Activated T-cell treated with anti-CD3 and anti-CD28 coated beads for 1 hour (primary cell): ENCODE measurements at places on chromosomes 5 and 9.

DNA sequence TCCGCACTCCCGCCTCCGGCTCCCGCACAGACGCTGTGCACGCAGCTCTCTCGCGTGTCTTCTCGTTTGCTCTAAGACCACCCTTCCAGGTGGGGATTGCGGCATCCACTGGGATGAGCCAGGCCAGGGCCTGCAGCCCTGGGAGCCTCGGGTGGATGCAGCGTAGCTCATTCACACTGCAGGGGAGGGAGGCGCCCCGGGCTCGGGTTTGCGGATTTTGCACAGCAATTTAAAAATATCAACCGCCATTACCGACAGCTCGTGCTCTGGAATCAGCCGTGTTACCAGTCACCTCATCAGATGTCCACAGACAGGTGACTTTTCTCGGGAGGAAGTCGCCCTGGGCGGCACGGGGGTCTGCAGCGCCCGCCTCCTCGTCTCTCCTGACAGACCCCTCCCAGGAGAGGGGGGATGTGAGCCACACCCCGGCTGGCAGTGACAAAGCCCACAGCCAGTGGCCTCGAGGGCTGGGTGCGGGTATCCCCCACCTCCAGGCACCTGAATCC, 20.8 kb upstream of the SLC6A3 start:
- no peak for DNase-seq

DNA sequence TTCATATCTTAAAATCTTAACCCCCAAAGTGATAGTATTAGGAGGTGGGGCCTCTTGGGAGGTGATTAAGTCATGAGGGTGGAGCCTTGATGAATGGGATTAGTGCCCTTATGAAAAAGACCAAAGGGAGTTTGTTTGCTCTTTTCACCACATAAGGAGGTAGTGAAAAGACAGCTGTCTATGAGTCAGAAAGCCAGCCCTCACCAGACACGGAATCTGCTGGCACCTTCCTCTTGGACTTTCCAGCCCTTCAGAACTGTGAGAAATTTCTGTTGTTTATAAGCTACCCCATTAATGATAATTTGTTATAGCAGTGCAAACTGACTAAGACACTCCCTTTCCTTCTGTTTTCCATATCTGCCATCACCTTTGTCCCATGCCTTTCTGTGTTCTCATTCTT, 20.8 kb downstream of the IFNB1 start:
- DNase-seq, result no peak

GRCh38 chr9:130029223-130029973, 13.6 kb downstream of the FNBP1 start:
- DNase-seq, result no peak

DNA sequence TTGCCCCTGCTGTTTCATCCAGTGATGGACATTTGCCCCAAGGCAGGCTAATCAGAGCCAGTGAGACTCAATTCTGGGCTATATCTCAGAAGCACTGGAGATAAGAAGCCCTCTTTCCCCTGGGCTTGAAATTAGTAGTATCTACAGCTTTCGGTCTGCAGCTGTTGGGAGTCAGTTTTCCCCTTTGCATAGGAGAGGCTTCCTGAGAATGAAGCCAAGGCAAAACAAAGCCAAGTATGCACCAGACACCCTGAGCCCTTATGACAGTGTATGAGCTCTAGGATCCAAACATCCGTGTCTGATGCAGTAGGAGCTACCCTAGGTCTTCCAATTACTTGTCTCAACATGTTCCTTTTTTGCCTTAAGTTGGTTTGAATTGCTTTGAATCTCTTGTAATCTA, 79.2 kb upstream of the PANK3 start:
- DNase-seq, result no peak

DNA sequence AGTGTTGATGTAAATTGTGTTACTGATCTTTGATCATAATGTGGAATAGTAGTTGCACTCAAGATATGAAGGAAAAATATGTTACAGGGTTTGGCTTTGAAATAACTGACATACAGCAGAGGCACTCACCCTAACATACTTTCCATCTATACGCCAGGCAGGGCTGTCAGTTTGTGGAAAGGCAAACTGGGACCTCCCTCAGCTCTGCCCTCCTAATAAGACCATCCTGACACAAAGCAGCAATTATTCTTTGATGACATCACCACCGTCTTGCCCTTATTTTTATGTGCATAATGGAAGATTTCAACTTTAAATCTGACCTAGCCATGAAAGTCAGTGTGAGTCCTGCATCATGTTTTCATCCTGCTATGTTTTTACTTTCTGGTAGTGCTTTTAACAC, 42.9 kb downstream of the ITGA1 start:
- DNase-seq, result no peak

DNA sequence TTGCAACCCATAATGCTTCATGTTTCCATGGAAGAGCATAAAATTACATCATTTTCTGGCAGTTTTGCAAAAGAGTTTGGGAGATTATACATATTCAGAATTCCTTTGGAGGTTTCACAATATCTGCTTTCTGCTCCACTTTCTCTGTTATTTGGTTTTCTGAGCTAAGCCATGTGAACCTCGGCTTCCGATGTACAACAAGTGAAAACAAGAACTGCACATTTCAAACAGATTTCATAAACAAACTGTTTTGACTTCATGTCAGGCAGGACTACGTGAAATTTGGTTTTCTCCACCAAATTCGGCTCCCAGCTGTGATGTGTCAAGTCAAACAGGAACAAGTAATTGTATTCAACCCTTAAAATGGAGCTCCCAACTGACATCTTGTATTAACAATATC, 609.8 kb downstream of the IRX1 start:
- DNase-seq, result no peak

DNA sequence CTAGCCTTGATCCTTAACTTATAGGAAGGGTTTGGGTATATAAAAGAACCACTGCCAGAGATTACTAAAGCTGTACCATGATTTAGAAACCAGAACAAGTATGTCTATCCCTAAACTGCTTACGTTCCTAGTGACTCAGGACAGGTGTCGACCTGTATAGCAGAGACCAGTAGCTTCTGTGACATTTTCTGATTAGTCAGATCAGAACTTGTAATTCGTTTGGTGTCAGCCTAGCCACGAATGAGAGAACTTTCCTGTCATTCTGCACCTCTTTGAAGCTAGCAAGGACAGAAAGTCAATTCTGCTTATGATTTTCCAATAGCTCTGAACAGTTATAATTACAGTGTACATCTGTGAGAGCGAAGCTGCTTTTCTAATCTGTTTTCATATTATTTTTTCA, 39.5 kb downstream of the PRKACG start:
- no peak for DNase-seq

GRCh38 chr9:13990331-13990730, 323.6 kb downstream of the NFIB start:
- DNase-seq, result no peak

DNA sequence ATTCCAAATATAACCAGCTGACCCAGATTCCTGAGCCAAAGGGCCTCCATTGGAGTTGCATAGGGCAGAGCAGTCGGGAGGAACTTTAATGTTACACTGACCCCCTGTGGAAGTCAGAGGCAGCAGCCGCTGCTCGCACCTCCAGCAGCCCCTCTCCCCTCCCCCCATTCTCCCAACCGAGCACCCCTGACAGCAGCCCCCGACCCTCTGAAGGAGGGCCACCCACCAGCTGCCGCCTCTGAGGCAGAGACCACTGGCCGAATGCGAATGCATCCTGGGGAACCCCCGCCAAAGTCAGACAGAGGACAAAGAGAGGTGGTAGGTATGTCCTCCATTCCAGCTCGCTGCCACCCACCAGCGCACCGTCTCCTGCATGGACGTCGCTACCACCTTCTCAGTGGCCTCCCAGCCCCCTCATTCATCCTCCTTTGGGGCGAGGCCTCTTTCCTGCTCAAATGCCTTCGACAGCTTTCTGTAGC, 231.0 kb downstream of the CDK5RAP2 start:
- no peak for DNase-seq

GRCh38 chr5:177442066-177442826, 4.4 kb upstream of the PRR7 start:
- DNase-seq, result no peak

GRCh38 chr9:108166519-108166918, 677.0 kb upstream of the KLF4 start:
- DNase-seq, result no peak

GRCh38 chr9:4139196-4139595, 160.7 kb downstream of the GLIS3 start:
- DNase-seq, result no peak

GRCh38 chr5:9785751-9786150, 155.6 kb upstream of the TAS2R1 start:
- no peak for DNase-seq

GRCh38 chr9:69925452-69925851, 104.8 kb downstream of the CFAP95 start:
- no peak for DNase-seq

GRCh38 chr9:114743446-114743845, 61.5 kb upstream of the TEX48 start:
- DNase-seq, result no peak

DNA sequence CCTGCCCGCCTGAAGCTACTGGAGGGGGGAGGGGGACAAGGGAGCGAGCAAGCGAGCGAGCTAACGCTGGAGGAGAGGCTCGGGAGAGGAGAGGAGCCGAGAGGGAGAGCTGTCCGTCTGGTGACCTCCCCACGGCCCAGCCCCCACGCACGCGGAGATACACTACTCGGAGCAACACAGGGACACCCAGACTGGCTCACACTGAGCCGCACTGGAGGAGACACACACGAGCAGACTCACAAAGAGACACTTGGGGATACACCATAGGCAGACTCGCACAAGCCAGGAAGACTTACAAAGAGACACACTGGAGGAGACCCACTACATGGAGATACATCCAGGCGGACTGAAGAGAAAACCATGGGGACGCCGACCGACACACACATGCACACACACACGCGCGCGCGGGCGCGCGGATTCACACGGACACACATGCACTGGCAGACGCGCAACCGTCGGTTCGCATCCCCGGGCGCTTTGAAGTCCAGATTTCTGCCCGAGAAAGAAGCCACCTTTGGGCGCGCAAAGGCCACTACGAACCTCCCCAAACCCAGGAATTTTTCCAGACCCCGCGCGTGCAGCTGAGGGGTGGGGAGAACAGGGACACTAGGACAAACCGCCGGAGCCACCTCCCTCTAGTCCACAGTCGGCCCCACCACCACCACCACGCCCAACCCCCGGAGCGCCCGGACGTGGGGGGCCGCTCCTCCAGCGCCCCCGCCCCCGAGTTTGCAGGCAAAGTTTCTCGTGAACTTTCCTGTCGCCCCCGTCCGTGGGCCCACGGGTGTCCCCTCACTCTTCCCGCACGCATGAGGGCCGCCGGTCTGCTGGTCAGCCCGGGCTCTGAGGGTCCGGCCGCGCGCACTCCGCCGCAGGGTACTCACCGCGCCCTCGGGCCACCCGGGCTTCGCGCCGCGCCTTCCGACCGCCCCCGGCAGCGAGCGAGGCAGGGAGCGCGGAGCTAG, 571 bp downstream of the CNTFR start:
- DNase-seq, result no peak

DNA sequence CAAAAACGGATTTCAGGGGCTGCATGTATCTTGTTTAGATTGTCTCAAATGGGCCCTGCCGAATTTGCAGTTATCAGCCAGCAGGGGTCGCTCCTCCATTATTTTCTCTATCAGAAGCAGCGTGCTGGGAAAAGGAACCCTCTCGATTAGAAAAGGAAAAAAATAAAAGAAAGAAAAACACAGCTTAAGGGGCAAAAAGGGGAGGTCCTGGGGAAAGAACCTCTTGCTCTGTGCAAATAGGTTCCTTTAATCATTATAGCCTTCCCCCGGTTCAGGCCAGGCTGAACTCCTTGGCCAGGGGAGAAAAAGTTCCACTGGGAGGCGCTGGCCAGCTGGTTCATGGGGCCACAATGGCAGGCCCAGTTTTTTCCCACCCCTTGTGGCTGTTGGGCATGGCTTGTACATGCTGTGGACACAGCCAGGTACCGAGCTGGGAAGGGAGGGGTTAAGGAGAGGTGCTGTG, 25.0 kb upstream of the CAPSL start:
- no peak for DNase-seq

DNA sequence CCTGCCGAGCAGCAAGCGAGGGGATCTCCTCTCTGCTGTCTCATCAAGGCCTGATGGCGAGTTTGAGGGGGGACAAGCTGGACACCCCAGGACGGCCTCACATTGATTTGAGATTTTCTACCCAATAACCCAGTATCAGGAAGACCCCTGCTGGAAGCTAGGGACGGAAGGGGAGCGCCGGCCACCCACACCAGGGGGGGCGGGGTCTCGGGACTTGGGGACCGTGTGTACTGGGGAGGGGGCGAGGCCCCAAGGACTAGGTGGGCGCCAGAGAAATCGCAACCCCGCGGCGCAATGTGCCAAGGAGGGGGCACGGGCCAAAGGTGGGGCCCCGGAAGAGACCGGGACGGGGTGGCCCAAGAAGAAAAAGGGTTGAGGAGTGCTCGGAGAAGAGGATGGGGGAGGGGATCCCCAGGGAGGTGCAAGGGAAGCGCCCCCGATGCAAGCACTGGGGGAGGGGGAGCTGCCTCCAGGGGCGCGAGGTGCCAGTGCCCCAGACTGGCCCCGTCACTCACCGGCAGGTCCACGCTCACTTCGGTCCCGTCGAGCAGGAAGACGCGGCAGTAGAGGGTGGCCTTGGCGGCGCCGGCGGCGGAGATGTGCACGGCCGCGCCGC, 1.1 kb downstream of the EPB41L4B start:
- no peak for DNase-seq

GRCh38 chr9:105232207-105232606, 12.2 kb upstream of the SLC44A1 start:
- DNase-seq, result no peak

DNA sequence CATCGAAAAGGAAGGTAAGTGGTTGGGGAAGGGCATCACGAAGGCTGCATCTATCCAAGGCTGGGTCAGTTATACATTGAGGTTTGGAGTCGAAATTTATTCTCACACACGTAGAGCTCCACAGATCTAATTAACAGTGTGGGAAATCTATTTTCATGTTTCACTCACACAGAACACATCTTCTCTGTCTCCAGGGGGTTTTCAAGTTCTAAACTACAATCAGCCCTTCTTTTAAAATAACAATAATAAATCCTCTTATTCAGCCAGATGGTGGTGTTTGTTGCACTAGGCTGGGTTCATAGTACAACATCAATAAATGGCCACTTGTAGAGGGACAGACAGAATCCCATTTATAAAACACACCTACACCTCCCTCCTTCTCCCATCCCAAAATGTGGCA, 174.5 kb upstream of the KLF9 start:
- DNase-seq, result no peak

GRCh38 chr9:133991964-133992779, at the start of gene VAV2:
Gene VAV2 (minus strand): TSS chr9:133992324. CDS start chr9:133992278, 46 bp downstream.
- DNase-seq, result peak; percentile 9

- DNase-seq, result no peak
These were observed 28.7 kb upstream of the ABL1 start for GRCh38 chr9:130806327-130806716.

GRCh38 chr5:113063927-113064326, 87.3 kb downstream of the DCP2 start:
- no peak for DNase-seq

GRCh38 chr9:33419708-33420303, 17.4 kb upstream of the AQP7 start:
- no peak for DNase-seq

- no peak for DNase-seq
These were observed 729 bp upstream of the TMEM38B start for GRCh38 chr9:105693435-105694189.

GRCh38 chr5:114387433-114387832, 25.6 kb downstream of the KCNN2 start:
- DNase-seq, result no peak
